ENCODE measurements at places on chromosomes 16 and 17.

DNA sequence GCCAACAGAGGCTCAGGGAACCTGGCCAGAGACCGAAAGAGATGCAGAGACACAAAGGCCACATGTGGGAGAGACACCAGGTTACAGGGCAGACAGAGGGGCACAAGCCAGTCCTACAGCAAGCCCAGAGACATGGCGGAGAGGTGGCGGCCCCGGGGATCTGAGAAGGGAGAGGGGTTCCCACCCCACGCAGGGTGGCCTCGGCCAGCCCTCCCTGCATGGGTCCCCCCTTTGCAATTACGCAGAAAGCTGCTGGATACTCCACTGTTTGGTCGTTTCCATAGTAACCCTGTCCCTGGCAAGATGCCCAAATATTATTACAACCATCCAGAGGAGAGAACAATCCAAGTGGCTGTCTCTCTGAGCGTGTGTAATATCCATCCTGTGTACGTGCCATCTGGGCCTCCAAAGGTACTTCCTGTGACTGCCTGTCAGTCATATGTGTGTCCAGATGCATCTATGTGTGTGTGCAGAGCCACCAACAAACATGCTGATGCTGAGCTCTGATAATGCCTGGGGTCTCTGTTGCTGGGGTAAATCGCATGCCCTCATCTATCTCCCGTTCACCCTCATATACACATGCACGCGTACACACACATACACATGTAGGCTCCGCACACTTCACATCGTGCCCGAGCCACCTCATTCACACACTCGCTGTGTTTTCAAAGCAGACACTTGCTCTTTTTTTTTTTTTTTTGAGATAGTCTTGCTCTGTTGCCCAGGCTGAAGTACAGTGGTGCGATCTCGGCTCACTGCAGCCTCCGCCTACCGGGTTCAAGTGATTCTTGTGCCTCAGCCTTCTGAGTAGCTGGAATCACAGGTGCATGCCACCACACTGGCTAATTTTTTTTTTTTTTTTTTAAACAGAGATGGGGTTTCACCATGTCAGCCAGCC, 5.5 kb downstream of the PCGF2 start:
- DNase-seq: peak; percentile 39

- DNase-seq: no peak
These were observed 136.7 kb upstream of the HS3ST2 start for GRCh38 chr16:22677024-22677830.

DNA sequence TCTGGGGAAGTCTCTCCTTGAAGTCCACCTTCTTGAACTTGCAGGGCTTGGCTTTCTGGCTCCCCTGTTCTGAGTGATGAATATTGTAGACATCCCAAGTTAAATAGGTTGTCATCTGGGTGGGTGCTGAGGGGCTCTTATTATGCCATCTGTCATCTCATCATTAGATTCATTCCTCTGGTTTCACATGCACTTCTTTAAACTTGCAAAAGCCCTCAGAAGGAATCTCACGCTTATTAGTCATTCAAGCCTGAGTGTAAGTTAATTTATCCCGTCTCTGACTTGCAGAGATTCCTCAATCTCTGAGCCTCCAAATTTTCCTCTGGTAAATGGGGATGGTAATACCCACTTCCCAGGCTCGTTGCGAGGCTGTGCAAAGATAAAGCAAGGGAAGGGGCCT, 5.7 kb downstream of the MGAT5B start:
- no peak for DNase-seq

DNA sequence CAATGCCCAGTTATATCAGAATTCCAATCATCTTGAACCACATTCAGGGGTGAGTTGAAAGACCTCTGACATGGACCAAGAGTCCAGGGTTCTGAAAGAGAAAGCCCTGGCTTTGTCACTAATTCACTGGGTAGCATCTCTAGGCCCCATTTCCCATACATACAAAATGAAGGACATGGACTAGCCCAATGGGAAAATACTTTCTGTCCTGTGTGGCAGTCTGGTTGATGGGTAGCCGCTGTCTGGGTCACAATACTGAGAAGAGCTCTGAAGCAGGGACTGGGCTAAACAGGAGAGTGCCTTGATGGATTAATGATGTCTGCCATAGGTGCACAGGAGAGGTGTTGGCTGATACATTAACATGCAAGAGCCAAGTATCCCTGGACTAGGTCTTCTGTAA, 214.3 kb downstream of the RAB11FIP4 start:
- DNase-seq: no peak

GRCh38 chr16:89561884-89562599, 1.6 kb downstream of the RPL13 start:
- DNase-seq: no peak

- DNase-seq: no peak
These were observed 18.2 kb downstream of the PCTP start for GRCh38 chr17:55768936-55769624.

DNA sequence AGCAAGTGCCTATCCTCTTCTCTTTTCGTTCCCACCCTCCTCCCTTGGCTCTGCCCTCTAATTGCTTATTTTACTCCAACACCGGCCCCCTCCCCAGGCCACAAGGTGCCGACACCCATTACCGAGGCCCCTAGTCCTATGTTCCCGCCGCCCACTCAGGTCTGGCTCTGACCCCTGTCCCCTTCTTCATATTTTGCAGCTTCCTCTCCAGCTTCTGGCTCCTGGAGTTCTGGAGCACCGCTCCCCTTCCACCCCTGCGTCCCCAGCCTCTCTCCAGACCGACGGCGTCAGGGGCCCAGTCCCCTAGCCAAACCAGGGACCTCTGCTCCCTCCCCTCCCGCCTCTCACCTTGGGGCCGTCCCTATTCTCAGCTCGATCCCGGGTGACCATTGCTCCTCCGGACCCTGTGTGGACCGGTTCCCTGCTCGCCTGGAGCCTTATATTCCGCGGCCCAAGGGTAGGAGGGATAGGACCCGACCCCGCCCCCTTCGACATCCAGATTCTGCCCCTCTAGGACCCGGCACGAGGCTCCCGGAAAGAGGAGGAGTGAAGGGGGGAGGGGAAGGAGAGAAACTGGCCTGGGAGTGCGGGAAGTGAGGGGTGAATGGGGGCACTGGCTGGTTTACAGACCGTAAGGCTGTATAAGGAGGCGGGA, at the start of gene HES7:
Gene HES7 (minus strand): TSS at position 412 of the 655 bp plus-strand sequence. CDS start 22 bp downstream, at position 390.
- DNase-seq: peak; percentile 50

DNA sequence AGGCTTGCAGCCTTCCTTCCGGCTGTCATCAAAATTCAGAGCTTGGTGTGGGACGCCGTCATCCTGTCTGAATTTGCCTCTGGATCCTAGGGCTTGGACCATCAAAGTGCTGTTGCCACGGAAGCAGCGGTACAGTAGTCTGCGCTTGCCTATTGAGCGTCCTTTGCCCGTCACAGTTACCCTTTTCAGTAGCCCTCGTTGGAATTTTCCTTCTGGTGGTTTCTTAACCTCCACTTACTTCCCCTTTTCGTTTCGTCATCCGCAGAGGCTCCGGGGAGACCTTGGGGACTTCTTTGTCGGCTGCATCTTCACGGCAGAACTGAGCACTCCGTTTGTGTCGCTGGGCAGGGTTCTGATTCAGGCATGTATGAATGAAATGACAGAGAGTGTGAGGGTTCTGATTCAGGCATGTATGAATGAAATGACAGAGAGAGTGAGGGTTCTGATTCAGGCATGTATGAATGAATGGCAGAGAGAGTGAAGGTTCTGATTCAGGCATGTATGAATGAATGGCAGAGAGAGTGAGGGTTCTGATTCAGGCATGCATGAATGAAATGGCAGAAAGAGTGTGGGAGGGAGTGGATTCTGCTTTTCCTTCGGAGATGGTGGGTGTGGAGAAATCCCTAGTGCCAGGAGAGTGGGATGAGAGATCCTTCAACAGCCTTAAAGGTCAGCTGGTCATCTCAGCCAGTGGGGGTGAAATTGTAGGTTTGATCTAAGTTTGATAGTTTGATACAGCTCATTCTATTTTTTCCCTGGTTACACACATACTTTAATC, 8.0 kb downstream of the TLCD3A start:
- DNase-seq: no peak

GRCh38 chr16:87525352-87525751, 32.5 kb upstream of the ZCCHC14 start:
- DNase-seq: no peak

DNA sequence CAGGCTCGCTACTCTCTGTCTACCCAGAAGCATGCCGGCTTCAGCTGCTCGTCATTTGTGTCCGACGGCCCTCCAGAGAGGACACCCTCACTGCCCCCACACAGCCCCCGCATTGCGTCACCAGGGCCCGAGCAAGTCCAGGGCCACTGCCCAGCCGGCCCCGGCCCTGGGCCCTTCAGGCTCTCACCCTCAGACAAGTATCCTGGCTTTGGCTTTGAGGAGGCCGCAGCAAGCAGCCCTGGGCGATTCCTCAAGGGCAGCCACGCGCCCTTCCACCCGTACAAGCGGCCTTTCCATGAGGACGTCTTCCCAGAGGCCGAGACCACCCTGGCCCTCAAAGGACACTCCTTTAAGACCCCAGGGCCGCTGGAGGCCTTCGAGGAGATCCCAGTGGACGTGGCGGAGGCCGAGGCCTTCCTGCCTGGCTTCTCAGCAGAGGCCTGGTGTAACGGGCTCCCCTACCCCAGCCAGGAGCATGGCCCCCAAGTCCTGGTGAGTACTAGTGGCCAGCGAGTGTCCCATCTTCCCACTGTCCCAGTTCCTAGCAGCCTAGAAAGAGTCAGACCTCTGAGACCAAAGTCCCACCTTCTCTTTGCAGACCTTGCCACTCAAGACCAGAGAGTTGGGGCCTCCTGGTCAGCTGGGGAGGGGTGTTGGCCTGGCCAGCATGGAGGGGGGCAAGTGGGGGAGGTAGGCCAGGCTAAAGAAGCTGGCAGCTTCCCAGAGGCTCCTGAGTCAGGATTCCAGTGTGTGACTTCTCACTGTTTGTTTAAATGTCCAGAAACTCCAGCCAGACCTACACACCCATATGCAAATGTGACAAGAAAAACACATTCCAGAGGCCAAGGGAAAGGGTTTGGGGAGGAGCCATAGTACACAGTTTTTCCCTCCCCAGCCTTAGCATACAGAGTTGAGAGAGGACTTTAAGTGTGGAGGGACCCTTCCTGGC, 18.6 kb downstream of the FOXN1 start:
- no peak for DNase-seq

DNA sequence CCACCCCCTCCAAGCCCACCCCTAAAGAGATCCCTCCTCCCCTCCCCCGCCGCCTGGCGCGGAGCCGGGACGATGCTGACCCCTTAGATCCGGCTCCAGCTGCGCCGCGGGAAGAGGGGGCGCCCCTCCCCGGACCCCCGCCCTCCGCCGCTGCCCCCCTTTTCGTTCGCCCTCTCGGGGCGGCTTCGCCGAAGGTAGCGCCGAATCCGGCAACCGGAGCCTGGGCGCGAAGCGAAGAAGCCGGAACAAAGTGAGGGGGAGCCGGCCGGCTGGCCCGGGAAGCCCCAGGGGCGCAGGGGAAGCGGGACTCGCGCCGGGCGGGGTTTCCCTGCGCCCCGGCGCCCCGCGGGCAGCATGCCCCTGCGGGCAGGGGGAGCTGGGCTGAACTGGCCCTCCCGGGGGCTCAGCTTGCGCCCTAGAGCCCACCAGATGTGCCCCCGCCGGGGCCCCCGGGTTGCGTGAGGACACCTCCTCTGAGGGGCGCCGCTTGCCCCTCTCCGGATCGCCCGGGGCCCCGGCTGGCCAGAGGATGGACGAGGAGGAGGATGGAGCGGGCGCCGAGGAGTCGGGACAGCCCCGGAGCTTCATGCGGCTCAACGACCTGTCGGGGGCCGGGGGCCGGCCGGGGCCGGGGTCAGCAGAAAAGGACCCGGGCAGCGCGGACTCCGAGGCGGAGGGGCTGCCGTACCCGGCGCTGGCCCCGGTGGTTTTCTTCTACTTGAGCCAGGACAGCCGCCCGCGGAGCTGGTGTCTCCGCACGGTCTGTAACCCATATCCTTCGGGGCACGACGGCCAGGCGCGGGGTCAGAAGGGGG, 623 bp downstream of the CACNA1G start:
- no peak for DNase-seq

GRCh38 chr16:53297477-53297876, 136.8 kb upstream of the RBL2 start:
- DNase-seq: no peak

GRCh38 chr17:58452738-58453137, 35.4 kb upstream of the RNF43 start:
- no peak for DNase-seq

DNA sequence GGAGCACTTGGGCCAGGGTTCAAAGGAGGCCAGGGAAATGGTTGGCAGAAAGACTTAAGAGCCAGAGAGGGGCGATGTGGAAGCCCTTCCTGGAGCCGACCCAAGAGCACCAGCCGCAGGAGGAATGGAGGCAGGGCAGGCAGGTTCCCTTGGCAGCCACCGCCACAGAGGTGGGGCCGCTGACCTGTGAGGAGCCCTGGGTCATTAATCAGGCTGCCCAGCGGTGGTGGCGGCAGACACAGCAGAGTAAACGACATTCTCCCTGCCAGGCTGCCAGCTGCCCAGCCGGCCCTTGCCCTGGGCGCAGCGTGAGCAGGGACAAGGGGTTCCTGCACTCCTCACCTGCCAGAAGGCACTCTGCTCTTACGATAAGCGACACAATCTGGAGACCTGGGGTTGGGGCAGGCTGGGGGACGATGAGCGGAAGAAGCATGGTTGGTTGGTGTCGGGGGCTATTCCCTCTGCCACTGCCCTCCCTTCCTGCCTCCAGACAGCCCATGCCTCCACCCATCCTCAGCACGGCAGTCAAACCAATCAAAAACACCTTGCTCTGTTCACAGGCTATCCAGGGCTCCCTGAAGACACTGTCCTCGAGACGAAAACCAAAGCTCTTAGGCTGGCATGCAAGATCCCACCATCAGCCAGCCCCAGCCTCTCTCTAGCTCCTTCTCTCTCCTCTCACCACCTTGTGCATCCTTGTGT, 40.9 kb downstream of the PLXDC1 start:
- DNase-seq: no peak

- no peak for DNase-seq
These were observed 12.6 kb upstream of the KLHL36 start for GRCh38 chr16:84635702-84636101.

DNA sequence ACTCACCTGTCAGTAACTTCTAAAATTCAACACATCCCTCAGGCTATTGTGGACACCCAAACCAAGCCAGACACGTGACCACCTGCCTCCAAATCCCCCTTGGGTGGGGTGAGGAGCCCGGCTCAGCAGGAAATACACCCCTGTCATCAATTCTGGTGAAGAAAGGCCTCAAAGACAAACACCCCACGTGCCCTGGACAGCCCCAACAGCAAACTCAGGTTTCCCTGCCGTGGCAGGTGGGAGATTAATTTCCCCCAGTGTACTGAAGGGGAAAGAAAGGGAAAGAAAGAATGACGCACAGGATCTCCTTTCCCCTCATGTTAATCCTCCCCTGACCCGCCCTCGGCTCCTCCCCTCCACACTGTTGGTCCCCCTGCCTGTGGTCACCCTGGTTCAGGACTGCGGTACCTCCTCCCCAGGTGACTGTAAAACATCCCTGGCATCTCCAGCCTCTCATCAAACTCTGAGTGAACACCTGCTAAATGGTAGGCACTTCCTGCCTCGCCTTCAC, 98.3 kb downstream of the ZNF423 start:
- no peak for DNase-seq

- DNase-seq: no peak
These were observed 71.9 kb downstream of the KIF2B start for GRCh38 chr17:53894591-53894990.

- peak; percentile 23 for DNase-seq
These were observed 2.5 kb downstream of the TTLL6 start for GRCh38 chr17:48814504-48814903.

- DNase-seq: no peak
These were observed 545.7 kb downstream of the NPIPA7 start for GRCh38 chr16:16924613-16925012.

Data from NCI-H345 (cell line).